ENCODE measurements at places on chromosomes 2 and 18.

DNA sequence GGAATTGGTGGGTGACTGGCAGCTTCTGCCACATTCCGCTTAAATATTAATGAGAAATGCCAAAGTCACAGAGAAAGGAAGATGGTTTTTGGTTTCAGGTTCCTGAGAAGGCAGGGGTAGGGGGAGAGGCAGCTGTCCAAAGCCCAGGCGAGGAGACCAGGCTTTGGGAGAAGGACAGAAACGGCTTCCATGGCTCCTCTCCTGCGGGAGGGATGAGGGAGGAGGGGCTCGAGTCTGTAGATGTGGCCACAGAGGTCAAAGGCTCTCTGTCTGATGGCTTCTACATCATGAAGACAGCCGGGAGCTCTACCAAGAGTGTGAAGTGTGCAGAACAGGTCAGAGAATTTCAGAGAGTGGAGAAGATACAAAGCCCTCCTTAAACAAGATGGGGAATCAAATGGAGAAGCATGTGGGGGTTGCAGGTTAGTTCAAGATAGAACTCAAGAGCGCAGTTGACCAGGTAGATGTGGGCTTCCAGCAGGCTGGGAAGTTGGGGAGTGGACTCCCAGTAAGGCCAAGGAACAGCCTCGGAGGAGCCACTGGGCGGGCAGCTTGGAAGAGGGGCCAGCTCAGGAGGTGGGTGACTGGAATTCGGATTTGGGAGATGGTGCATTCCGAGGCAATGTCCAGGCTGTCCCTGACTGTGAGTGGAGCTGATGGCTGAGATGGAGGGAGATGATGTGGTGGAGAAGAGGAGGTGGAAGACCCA is 23.8 kb upstream of the HPCAL1 start:
- no peak for DNase-seq

DNA sequence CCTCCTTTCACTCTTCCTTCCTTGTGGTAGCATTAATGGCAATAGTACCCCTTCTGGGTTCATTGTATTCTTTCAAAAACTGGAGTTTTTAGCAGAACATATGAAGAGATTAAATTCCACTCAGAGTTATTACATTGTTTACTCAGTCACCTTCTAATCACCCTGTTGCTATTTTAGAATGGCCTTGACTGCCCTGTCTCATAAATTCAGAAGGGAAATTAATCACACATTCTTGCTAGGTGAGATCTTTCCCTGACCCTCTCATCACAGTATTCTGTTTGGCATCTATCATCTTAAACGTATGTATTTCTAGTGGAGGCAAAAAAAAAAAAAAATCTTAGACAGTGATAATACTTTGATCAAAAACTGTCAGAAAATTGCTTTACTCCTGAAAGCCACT is 760.4 kb downstream of the ADCYAP1 start:
- no peak for DNase-seq

GRCh38 chr18:50358844-50359243 is 16.0 kb upstream of the SKA1 start:
- DNase-seq = no peak

DNA sequence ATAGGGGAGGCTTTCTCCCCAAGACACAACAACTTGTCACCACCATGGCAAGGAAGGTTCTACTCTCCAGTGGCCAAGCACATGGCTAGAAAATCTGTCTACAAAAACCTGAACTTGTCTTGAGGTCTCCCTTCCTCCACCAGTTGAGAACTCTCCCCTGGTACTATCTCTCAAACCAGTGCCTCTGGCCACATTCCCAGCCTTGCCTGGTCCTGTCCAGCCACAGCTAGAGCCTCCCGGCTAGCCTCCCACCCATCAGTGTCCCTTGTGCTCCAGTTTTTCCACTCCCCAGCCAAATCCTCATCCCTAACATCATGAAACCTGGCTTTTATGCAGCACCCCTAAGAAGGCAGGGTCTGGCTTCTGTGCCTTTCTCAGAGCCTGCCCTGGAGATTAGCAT is 21.2 kb upstream of the FZD5 start:
- DNase-seq = no peak

- DNase-seq = no peak
These were observed 254.1 kb downstream of the HDAC4 start for GRCh38 chr2:239146741-239147181.

- no peak for DNase-seq
These were observed 2.2 kb downstream of the KLHL29 start for GRCh38 chr2:23387221-23387550.

GRCh38 chr2:23566241-23567142 is 181.5 kb downstream of the KLHL29 start:
- peak; percentile 13 for DNase-seq

GRCh38 chr2:204625135-204625534 is 79.9 kb downstream of the PARD3B start:
- DNase-seq = no peak

GRCh38 chr18:45004546-45005080 is 323.9 kb downstream of the SETBP1 start:
- DNase-seq = no peak

GRCh38 chr18:13438507-13439056 is 220.0 kb downstream of the LDLRAD4 start:
- no peak for DNase-seq

DNA sequence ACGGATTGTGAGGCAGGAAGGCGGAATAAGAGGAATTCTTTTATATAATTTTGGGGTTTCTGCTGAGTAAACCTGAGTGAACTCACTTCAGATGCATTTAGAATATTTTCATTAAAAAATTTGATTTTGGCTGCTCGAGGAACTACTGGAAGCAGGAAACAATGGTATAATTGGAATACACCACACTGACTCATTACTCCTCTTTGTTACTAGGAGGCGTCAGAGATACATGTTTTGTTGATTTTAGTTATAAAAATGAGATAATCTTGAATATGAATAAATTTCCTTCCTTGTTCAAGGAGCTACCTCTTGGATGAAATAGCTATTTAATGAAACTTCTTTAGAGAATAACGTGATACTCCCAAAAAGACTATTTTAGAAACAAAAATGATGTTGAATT is 97.4 kb downstream of the ANKRD36 start:
- DNase-seq = no peak

DNA sequence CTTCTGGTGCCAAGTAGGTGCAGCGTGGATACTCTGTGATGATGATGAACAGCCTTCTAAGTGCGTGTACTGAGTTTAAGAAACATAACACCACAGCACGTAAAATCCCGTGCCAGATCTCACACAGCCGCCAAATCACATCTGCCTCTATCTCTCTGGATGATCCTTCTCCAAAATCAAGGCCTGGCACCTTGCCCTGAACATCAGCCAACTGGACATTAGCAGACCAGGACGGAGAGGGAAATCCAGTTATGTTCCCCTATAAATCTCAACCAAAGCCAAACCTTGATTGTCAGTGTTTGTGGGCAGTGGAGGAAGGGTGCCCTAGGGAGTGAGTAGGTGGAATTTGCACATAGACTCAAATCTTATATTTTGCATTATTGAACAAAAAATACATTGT is 164.3 kb downstream of the MIB1 start:
- no peak for DNase-seq

Measured in activated CD4-positive, alpha-beta T cell treated with anti-CD3 and anti-CD28 coated beads, Interleukin-2, amount 50 U/mL, for 1 hour (primary cell).